ENCODE measurements at places on chromosomes 12 and 14.

GRCh38 chr14:102545461-102546265, 36.1 kb upstream of the ANKRD9 start:
- DNase-seq: no peak

DNA sequence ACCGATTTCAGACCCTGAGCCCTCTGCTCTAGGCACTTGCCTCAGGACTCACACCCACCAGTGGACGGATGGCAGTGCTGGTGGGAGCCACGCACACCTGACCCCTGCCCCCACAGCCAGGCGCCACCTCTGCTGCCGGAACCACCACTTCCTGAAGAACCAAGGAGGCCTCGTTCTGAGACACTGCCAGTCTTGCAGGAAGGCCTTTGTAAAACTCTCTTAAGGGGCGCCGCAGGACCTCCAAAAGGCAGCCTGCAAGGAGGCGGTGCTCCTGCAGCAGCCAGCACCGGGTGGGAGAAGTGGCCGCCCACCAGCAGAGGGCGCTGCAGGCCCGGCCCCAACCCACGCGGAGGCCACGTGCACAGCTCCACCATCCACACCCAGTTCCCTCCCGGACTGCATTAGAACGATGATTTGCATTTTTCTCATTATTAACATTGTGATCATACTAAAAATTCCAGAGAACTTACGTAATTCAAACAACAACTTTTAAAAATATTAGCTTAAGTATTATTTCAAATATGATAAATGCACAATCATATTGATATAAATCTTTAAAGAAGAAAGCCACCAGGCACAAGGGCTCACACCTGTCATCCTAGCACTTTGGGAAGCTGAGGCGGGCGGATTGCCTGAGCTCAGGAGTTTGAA, 12.8 kb downstream of the STX2 start:
- peak; percentile 51 for DNase-seq

GRCh38 chr12:72546106-72546505, 273.9 kb downstream of the TRHDE start:
- DNase-seq: no peak

- no peak for DNase-seq
Observed at GRCh38 chr12:124910561-124911478, 3.6 kb downstream of the UBC start.

DNA sequence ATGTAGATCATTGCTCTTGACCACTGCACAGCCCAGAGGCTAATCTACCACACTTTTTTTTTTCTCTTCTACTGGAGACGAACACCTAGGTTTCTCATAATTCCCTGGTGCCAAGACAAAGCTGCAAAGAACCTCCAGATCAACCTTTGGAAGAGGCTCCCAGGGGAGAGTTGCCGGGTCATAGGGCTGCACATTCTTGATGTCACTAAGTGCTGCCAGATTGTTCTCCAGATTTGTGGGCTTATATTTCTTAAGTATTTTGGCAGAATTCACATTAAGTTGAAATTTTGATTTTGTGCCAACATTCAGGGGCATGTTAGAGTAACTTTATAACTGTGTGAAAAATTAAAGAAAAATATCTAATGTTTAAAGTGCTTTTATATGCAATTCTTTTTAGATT, 13.5 kb upstream of the PDZRN4 start:
- no peak for DNase-seq

GRCh38 chr12:56761812-56762211, 1.3 kb upstream of the HSD17B6 start:
- DNase-seq: no peak

DNA sequence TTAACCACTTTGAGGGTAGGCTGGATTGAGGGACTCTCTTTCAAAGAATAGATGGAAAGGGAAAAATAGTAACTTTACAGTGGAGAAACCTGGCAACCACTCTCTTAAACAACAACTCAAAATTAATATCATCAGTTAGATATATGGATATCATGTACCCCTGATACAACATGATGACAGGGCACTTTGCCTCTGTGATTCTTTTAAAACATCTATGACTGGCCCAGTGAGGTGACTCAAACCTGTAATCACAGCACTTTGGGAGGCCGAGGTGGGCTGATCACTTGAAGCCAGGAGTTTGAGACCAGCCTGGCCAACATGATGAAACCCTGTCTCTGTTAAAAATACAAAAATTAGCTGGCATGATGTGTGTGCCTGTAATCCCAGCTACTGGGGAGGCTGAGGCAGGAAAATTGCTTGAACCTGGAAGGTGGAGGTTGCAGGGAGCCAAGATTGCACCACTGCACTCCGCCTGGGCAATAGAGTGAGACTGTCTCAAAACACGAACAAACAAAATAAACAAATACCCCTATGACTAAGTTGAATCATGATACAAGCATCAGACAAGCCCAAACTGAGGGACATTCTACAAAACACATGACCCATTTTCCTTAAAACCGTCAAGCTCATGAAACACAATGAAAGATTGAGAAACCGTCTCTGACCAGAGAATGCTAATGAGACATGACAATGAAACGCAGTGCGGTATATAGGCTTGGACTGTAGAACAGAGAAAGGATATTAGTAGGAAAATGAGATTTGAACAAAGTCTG, 26.4 kb upstream of the SLC7A8 start:
- DNase-seq: no peak

GRCh38 chr12:19848421-19848820, 409.1 kb downstream of the AEBP2 start:
- no peak for DNase-seq

- DNase-seq: no peak
Observed at GRCh38 chr14:83455561-83455960, 1921.9 kb upstream of the SEL1L start.

DNA sequence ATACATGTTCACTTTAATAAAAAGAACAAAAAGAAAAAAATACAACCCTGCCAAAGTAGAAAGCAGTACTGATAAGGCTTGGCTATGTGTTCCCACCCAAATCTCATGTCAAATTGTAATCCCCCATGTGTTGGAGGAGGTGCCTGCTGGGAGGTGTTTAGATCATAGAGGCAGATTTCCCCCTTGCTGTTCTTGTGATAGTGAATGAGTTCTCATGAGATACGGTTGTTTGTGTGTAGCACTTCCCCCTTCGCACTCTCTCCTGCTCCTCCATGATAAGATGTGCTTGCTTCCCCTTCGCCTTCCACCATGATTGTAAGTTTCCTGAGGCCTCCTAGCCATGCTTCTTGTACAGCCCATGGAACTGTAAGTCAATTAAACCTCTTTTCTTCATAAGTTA, 59.9 kb downstream of the USP15 start:
- DNase-seq: no peak

GRCh38 chr12:107179871-107180270, 86.5 kb upstream of the CRY1 start:
- DNase-seq: no peak

GRCh38 chr12:94535510-94535921, 75.8 kb upstream of the CEP83 start:
- no peak for DNase-seq

DNA sequence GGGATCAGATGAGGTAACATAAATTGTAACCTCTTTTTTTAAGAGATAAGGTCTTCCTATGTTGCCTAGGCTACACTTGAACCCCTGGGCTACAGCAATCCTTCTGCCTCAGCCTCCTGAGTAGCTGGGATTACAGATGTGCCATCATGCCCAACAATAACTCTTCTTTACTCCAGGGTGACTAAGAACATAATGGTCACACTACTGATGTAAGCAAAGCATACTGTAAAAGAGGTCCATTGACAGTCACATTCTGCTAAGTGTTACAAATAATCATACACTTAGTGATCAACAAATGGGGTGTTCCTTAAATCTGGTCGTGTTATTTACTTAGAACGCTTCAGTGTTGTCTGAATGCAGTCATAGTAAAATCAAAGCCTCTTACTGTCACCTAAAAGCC, 68.9 kb downstream of the EPS8 start:
- DNase-seq: no peak

- DNase-seq: no peak
Observed at GRCh38 chr12:103857164-103857563, 16.1 kb upstream of the NT5DC3 start.

DNA sequence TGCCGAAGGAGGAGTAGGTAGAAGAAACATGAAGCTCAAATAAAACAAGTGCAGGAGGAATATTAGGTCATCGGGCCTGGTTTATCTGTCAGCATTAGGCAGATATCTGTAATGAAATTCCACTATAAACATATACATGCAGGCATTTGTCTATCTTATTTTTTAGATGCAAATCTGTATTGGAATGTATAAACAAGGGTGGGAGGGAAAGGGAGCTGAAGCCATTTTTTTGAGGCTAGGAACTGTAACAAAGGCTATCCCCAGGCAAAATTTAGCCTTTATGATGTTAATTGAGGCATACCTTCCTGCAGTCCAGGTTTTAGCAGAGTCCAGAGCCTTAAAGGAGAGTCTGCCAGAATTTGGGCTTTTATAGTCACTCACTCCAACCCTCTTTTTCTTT, 72.5 kb downstream of the PHLDA1 start:
- DNase-seq: no peak

DNA sequence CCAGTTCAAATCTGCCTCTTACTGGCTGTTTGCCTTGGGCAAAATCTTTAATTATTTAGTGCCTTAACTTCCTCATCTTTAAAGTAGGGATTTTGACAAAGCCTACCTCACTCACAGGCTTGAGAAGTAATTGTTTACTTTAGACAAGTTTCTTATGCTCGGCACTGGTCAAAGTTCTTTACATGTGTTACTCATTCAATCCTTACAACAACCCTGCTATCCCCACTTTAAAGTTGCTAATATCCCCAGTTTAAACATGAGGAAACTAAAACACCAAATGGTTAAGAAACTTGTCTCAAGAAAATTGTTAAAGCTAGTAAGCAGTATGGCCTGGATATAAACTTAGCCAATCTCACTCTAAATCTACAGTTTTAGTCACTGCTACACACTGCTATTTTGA, 204.0 kb upstream of the AVPR1A start:
- DNase-seq: no peak

DNA sequence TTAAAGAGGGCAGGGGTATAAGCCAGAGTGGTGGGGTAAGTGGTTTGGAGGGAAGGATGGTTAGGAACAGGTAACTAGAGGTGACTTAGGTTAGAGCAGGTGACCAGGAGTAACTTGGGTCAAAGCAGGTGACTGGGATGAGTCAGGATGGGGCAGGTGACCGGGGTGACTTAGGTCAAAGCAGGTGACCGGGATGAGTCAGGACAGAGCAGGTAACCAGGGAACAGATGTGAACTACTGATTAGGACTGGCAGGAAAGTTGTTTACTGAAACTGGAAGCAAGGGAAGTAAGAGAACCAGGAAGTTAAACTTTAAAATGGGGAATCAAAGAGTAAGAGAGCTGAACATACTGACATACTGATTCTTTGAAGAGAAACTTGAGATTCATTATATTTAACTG, 57.4 kb downstream of the FSCB start:
- DNase-seq: no peak

DNA sequence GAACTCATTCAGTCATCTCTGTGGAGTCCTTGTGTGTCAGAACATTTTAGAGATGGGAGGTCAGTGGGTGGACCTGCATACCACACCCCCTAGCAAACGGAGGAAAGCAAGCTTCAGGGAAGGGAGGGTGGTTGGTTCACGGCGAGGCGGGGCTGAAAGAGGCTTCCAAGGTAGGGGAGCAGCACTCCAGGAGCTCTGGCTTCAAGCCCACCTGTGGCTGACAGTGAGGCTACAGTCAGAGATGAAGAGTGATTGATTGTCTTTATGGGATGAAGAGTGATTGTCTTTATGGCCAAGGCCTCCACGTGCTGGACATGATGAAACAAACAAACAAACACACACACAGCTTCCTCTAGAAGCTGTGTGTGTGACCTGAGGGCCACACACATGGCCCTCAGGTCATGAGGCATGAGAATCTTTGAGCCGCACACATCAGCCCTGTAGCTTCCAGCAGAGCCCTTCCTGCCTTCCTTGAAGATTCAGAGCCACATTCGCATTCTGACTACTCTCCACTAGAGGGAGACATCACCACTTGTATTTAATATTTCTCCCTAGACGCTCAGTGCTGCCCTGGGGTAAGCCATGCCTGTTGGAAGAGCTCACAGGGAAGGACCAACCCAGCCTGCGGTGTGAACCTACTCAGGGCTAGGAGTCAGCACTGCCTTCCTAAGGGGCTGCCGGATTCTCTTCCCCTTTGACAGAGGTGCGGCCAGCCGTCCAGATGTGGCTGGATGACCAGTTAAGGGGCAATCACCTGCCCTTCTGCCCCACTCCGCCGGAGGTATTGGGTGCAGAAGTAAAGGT, 54.4 kb upstream of the KCNA1 start:
- no peak for DNase-seq

GRCh38 chr12:117036547-117036946, 62.7 kb downstream of the TESC start:
- DNase-seq: no peak

GRCh38 chr14:70472253-70473159, 20.5 kb downstream of the ADAM21 start:
- no peak for DNase-seq

GRCh38 chr14:33790996-33791395, 159.9 kb downstream of the EGLN3 start:
- DNase-seq: no peak

- DNase-seq: no peak
Observed at GRCh38 chr14:20204721-20205120, 14.0 kb downstream of the OR11G2 start.

DNA sequence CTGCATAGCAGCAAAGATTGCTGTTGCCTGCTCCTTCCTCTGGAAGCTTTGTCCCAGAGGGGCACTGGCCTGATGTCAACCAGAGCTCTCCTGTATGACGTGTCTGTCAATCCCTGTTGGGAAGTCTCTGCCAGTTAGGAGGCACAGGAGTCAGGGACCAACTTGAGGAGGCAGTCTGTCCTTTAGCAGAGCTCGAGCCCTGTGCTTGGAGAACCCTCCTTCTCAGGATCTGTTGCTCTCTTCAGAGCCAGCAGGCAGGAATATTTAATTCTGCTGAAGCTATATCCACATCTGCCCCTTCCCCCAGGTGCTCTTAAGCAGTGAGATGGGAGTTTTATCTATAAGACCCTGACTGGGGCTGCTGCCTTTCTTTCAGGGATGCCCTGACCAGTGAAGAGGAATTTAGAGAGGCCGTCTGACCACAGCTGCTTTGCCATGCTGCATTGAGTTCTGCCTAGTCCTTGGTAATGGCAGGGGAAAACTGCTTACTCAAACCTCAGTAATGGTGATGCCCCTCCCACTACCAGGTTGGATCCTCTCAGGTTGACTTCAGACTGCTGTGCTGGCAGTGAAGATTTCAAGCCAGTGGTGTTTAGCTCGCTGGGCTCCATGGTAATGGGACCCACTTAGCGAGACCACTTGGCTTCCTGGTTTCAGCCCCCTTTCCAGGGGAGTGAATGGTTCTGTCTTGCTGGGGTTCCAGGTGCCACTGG, 218.6 kb upstream of the SLC38A2 start:
- no peak for DNase-seq

DNA sequence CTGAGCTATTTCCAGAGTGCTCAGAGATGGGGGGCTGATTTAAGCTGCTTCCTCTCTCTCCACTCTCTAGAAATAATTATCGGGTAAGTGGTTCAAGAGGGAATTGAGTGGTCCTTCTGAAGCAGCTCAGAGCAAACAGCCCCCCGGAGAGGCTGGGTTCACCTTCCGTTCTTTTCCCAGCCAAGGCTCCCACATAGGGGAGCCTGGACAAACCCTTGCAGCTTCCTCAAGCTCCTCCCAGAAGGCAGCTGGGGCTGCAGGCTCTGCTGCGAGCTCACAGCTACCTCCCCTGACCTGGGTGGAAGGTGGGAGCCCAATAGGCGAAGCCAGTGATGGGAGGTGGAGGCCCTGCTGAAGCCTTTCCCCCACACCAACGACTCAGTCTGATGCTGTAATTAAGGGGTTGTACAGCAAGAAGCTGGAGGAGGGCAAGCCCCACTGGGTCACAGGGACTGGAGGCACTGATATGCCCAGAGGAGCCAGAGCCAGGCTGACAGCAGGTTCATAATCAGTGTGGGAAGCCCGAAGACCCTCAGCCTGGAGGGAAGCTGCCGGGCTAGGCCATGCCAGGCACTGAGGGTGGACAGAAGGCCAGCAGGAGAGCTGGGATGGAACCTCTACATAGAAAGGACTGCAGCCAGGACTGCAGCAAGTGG, 52.4 kb downstream of the ARL6IP4 start:
- DNase-seq: no peak

All from stimulated activated CD4-positive, alpha-beta T cell treated with anti-CD3 and anti-CD28 coated beads, Interleukin-1b, Interleukin-23, amount 100 ng/mL, for 1 hour (primary cell).